Stimulated activated CD4-positive, alpha-beta T cell treated with anti-CD3 and anti-CD28 coated beads, TNF-alpha, amount 100 ng/mL, for 1 hour (primary cell): ENCODE measurements at places on chromosomes 12 and 14.

DNA sequence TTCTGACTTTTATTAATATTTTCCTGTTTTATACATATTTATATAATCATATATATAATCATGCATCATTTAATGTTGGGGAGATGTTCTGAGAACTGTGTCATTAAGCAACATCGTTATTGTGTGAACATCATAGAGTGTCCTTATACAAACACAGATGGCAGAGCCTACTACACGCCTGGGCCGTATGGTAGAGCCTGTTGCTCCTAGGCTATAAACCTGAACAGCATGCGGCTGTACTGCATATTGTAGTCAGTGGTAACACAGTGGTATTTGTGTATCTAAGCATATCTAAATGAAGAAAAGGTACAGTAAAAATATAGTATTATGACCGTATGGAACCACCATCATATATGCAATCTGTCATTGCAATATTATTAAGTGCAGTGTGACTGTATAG lies 44.7 kb upstream of the BCL7A start:
- no peak for DNase-seq

GRCh38 chr12:20259786-20260185 lies 108.6 kb upstream of the PDE3A start:
- DNase-seq: no peak

- no peak for DNase-seq
Measured at GRCh38 chr12:50925342-50925651, 27.0 kb upstream of the HIGD1C start.

GRCh38 chr12:666766-667308 lies 3.6 kb upstream of the NINJ2 start:
- DNase-seq: no peak

- DNase-seq: no peak
Measured at GRCh38 chr12:2095878-2096277, 43.1 kb downstream of the CACNA1C start.

- DNase-seq: no peak
Measured at GRCh38 chr14:63938198-63939005, 85.6 kb downstream of the SYNE2 start.

GRCh38 chr12:101927999-101928398 lies 50.6 kb downstream of the DRAM1 start:
- DNase-seq: no peak

GRCh38 chr12:113757221-113758002 lies 208.7 kb downstream of the RBM19 start:
- no peak for DNase-seq

DNA sequence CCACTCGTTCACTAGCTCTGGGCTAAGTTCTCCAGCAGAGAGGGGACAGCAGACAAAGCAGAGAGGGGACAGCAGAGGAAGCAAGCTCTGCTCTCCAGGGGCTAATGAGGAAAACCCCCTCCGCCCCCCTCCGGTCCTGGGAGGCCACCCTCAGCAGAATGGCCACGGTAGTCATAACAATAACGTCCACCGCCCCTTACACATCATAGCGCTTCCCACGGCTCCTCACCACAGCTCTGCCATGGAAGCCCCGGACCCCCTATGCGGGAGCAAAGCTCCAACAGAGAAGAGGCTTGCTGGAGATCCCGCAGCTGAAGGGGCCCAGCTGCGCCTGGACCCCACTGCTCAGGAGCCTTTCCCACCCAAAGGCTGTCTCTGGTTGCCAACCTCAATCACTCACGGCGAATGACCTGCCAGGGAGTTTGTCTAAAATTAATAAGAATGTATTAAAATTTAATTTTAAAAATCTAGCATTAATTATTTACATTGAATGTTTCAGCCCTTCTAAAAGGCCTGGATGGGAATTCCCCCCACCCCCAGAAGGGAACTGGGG lies 17.4 kb downstream of the BEGAIN start:
- DNase-seq: no peak

DNA sequence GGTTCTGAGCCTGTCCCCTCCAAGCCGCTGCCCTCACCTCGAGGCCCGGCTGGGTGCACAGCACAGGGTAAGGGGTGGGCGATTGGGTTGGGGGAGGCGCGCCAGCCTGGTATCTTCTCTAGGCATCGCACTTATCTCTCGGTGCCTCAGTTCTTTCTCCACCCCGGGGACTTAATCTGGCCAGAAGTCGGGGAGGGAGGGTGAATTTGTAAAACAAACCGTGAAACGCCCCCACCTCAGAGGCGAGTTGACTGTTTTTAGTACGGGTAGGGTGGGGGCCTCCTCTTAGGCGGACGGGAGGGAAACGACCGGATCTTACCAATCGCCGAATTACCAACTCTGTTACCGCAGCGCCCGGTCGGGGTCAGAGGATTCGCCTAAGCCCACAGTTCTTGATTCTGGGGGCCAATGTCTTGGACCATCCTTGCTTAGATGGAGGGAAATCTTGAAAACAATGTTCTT lies 1.4 kb upstream of the TBX3 start:
- DNase-seq: no peak

DNA sequence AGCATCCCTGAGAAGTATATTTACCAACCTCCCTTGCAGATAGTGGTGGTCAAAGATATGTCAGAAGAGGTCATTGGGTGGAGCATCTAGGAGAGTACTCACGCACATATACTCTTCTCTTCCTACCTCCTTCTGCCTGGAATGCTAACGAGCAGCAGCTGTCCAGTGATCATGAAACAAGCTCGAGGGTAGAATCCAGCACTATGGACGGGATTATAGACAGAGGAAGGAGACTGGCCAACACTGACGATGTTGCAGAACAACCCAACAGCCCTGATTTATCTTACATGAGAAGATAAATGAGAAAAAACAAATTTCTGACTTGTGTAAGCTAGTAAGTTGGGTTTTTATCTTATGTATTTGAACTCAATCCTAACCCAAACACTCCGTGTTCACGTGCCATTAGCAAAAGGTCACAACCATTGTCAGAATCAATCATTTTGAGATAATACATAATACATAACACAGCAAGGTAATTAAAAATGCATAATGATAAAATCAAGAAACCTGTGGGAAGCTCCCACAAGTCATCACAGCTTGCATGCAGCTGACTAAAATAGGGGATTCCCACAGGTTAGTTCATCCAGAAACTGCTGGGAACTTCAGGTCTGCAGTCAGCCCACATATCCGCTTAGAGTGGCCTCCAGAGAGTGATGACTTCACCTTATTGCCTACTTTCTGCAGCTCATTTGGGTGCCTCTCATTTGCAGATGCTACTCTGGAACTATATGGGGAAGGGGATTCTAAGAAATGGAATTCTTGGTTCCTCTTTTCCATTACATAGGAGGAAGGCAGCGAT lies 36.3 kb upstream of the STK38L start:
- DNase-seq: no peak

DNA sequence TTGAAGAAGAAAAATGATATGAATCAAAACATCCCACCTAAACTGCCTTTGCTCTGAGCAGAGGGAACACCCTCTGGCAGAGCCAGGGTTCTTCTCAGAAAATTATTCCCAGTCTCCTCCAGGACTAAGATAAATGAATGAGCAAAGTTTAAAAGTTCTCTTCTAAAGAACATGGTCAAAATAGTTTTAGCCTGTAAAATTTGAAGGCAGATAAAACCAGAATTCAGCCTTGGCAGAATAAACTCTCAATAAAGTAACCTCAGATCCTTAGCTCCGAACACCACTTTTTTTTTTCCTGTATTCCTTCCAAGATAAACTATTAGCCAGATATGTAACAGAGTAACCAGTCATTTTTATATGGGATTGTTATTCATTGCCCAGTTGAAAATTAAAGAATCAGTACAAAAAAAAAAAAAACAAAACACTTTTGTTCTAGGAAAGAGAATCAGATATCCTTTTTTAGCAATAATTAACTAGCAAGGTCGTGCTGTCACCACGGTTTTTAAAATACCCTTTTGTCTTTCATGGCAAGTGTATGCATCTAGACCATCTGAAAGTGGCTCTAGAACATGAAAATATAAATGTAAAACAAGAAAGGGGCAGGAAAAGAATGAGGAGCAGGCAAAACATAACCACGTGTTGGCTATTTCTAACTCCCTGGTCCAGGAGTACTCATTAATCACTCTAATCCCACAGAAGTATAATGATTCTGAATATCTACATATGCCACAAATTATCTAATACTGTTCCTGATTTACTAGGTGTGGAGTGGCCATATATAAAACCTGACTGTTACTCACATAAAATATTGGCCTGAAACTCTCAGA lies 60.8 kb downstream of the CAPZA3 start:
- DNase-seq: no peak

GRCh38 chr12:102570256-102570655 lies 89.9 kb upstream of the IGF1 start:
- no peak for DNase-seq

DNA sequence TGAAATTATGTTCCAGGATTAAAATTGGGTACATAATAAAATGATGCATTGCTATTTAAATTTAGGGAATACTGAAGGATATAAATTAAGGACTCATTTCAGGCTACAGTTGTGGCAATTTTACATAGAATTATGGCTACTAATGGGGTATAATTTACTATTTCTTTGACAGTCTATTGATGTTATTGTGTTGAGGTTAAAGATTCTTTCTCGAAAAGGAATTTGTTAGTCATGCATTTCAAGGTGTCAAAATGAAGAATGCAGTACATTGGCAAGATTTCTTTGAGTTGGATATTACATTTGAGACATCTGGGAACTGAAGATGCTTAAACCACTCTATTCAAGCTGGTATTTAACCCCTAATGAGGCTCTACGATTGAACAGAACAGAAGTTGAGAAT lies 28.3 kb downstream of the SLC5A8 start:
- DNase-seq: no peak

DNA sequence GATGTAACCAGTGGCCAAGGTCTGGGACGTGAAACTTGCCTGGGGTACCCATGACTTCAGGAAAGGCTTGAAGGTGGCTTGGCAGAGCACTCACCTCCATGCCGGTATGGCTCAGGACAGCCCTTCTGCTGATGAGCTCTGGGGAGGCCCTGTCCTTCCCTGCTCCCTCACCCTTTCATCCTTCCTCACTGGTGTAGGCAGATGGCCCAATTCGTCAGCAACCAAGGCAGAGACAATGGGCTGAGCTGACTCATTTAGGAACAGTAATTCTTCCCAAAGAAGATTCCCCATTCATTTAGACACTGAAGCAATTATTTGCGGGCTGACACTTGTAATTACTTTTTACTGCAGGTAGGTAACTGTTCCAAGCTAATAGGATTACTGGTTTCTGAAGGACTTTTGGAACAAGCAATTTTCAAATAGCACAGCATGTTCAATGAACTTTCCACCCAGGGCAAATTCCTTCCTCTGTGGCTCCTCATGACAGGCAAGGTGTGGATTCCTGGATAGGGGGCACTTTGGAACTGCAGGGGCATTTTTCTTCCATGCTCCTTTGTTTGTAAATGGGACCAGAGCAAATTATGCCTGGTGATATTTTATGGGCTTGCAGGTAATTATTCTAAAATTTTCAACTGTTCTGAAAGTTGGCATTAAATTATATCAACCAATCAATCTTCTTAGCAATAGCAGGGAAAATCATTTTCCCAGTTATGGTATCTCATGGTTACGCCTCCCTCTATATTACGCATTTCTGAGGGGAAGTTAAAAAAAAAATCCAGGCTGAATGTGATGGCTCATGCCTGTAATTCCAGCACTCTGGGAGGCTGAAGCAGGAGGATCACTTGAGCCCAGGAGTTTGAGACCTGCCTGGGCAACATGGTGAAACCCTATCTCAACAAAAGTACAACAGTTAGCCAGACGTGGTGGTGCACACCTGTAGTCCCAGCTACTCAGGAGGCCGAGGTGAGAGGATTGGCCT lies 24.1 kb upstream of the NRDE2 start:
- no peak for DNase-seq

GRCh38 chr12:51819736-51820525 lies 28.6 kb downstream of the FIGNL2 start:
- DNase-seq: no peak

DNA sequence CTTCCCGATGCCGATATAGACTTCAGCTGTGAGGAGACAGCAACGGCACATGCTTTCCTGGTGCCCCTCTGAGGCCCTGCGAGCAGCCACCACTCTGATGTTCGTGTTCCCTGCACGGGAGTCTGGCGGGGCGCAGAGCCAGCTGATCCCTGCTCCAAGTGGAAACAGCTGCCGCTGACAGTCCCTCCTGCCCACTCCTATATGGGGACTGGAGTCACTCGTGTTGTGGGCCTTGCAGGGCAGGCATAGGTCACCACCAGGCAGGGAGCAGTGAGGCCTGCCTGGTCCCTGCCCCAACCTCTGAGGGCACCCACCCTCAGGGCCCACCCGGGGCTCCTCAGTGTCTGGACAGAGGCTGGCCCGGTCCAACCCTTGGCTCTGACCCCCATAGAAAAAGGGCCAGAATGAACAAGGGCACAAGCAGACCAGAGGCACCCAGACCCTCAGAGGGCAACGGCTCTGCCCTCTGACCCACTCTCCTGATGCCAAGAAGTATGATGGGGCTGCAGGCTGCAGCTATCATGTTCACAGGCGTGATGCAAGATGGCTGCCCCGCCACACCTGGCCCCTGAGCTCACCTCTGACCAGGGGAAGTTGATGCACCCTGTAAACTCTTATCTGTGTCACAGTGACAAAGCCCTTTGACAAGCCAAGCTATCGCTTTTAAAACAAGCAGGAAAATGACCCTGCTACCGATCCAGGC lies 181.6 kb downstream of the CALM1 start:
- no peak for DNase-seq

DNA sequence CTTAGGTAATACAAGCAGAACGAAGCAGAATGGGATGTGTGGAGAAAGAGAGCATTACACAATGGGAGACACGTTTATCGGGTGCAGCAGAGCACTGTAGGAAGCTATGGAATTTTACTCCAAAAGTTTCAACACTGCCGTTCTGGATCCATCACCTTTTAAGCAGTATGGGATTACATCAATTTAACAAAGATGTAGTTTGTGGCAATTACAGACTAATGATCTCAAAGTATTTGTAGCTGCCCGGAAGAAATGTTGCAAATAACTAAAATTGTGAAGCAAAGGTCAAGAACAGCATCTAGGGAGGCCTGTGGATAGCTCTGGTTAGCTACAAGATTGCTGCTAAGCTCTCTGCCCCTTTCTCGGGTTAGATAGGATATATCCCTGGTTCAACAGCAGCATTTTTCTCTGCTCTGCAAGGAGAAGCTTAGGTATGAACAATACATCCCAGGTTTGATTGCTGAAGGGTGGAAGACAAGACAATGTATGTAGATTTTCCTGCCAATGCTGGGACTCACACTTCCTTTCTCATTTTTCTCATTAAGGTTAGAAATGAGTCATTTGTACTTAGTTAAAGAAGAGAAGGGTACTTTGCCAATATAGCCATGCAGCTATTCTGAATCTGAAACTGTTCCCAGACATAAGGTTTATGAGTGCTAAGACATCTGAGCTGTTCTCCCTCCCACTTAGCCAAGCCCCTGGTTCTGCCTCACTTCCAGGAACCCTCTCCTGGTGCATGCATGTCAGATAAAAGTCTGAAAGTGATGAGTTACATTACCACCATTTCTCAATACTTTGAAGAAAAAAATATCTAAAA lies 75.0 kb upstream of the HIF1A start:
- no peak for DNase-seq

DNA sequence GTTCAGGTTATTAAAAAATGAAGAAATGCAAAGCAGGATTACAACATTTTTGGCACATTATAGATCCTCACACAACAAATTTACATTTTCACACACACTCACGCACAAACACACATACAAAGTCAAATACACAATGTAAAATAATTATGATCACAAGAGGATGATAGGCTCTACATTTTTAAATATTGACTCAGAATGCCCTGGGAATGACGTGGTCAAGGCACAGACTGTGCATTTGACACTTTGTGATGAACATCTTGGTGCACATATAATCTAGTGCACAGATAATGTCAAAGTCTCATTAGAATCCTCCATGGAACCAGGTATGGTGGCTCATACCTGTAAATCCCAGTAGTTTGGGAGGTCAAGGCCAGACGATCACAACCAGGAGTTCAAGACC lies 49.4 kb downstream of the DPF3 start:
- DNase-seq: no peak

GRCh38 chr12:83185241-83185640 lies 498.5 kb downstream of the TMTC2 start:
- DNase-seq: no peak
